ENCODE measurements at places on chromosomes 4 and X.

DNA sequence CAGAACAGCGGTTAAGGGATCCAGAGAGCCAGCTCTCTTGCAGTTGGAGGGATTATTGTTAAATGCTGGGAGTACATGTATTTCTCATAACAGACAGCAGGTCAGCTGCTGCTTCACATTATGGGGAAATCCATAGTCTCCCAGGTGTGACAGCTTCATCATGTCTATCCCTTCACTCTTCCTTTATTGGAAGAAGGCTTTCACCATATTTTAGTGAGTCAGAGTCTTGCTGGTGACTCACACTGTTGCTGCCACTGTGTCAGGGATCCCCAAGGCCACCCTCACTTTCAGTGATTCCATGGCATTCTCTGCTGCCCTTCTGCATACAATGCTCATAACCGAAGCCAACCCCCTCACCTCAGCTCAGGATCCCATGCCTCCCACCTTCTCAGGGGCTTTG lies 32.9 kb upstream of the PAGE5 start:
- DNase-seq = no peak

DNA sequence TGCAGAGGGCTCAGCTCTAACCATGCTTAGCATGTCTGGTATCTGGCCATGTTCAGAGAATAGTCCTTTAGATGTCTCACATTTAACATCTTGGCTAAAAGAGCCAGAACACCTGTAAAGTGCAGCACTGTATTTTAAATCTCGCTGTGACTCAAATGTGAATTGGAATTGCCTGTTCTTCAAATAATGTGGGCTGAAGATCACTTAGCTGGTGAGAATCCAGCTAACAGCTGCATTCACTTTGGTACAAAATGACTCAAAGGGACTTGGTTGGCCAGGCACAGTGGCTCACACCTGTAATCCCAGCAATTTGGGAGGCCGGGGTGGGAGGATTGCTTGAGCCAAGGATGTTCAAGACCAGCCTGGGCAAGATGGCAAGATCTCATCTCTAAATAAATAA lies 63.5 kb upstream of the PLAC8 start:
- no peak for DNase-seq

GRCh38 chrX:101231080-101231479 lies 11.5 kb downstream of the DRP2 start:
- DNase-seq = no peak

GRCh38 chr4:53717064-53717549 lies 125.8 kb upstream of the LNX1 start:
- no peak for DNase-seq

DNA sequence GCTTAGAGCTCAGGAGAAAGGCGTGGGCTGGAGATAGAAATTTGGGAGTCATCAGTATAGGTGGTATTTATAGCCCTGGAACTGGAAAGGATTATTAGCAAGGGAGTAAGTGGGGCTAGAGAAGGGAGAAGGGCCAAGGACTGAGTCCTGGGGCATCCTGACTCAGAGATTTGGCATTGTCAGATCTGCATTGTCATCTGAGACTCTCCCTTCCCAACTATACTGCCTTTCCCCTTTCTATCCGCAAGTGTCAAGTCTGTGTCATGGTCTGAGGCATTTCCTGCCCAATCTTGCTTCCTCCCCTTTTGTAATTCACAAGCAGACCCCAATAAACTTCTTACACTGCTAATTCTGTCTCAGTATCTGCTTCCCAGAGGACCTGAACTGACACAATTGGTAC lies 24.4 kb upstream of the SLC25A43 start:
- no peak for DNase-seq

GRCh38 chrX:150880808-150881165 lies 17.7 kb downstream of the CD99L2 start:
- DNase-seq = no peak

DNA sequence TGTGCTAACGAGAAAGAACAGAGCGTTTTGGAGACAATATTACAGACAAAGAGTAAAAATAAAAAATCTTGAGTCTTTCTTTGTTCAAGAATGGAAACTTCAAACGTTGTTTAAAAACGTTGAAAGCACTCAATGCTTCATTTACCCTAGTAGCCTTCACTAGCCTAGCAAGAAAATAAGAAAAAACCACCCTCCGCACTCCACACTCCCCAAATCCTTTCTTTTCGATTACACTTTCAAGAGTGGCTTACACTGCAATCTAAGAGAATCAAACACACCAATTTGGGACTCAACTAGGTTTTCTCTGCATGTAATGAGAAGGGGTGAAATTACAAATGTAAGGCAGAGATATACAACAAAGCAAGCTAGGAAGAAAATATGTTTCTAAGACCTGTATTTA lies 4.7 kb downstream of the TMSB4X start:
- DNase-seq = no peak

GRCh38 chrX:2346158-2346557 lies 154.6 kb downstream of the DHRSX start:
- no peak for DNase-seq

- DNase-seq = no peak
Measured at GRCh38 chrX:110427076-110427475, 68.4 kb downstream of the RTL9 start.

DNA sequence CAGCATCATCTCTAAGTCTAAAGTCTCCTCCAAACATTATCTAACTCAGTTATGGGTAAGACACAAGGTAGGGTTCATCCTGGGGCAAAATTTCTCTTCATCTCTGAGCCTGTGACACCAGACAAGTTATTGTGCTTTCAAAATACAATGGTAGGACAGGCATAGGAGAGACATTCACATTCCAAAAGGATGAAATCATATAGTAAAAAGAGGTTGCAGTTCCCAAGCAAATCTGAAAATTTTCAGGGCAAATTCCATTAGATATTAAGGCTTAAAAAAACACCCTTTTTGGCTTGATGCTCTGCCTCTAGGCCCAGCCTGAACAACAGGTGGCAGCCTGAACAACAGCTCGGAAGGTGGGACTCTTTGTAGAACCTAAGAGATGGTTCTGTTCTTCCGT lies 448.3 kb upstream of the SLIT2 start:
- no peak for DNase-seq

Measured in activated naive CD8-positive, alpha-beta T cell treated with anti-CD3 and anti-CD28 coated beads, Interleukin-2, amount 10 ng/mL, durations not matched to agents 7 days and 5 days (primary cell).